ENCODE measurements at places on chromosomes 16 and 17.

GRCh38 chr16:27179500-27180072, 23.7 kb upstream of the KDM8 start:
- DNase-seq: peak; percentile 87

- no peak for DNase-seq
Observed at GRCh38 chr16:3920206-3920605, 39.7 kb upstream of the CREBBP start.

- no peak for DNase-seq
Observed at GRCh38 chr16:9123871-9124270, 32.4 kb downstream of the HAPSTR1 start.

- DNase-seq: no peak
Observed at GRCh38 chr16:54284931-54285413, 1.6 kb downstream of the IRX3 start.

- no peak for DNase-seq
Observed at GRCh38 chr17:64229815-64230728, 33.0 kb downstream of the TEX2 start.

- DNase-seq: no peak
Observed at GRCh38 chr16:50298591-50299507, 32.5 kb downstream of the ADCY7 start.
